Right hindlimb (tissue), 1 donor: ENCODE measurements at places on chromosomes 2 and 18.

- DNase-seq, result no peak
These were observed 264.7 kb downstream of the METTL4 start for GRCh38 chr18:2306606-2307005.

DNA sequence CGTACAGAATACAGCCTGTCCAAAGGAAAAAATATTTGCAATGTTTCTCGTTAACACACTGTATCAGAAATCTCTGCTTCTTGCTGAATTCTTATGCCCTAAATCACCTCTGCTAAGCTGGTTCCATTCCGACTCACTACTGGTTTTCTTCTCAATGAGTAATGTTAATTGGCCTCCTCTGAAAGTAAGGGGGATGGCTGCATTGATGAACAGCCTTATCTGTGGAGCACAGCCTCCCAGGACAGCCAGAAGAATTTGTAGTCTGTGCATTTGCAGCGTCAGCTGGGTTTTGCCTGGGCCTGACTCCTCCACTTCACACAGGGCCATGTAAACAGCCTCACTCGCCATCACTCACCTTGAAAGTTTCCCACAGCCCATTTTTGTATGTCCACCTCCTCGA, 127.7 kb downstream of the RNF152 start:
- no peak for DNase-seq

- no peak for DNase-seq
These were observed 23.9 kb downstream of the TACR1 start for GRCh38 chr2:75175456-75175855.

- no peak for DNase-seq
These were observed 5.5 kb upstream of the HNRNPA3 start for GRCh38 chr2:177207101-177207500.

DNA sequence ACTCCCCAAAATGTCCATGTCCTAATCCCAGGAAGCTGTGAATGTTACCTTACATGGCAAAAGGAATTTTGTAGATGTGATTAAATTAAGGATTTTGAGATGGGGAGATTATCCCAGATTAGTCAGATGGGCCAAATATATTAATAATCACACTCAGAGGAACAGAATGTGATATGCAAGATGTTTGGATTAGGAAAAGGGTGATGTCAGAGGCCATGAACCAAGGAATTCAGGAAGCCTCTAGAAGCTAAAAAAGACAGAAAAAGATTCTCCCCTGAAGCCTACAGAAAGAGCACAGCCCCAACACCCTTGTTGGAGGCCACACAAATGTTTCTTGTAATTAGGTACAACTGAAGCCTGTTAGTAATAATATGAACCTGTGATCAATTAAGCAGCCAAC, 13.1 kb downstream of the TMEM131 start:
- no peak for DNase-seq

- DNase-seq, result no peak
These were observed 34.8 kb upstream of the SPAG16 start for GRCh38 chr2:213249502-213249901.

DNA sequence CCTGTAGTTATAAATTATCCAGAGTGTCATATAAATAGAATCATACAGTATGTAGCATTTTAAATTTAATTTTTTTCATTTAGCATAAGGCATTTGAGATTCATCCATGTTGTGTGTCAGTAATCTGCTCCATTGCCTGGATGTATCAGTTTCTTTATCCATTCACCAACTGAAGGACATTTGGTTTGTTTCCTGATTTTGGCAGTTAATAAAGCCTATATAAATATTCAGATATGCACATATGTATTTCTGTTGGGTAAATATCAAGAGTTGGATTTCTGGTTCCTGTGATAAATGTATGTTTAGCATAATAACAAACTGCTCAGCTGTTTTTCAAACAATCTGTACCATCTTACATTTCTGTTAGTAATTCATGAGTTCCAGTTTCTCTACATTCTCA, 39.9 kb downstream of the CCDC150 start:
- no peak for DNase-seq

DNA sequence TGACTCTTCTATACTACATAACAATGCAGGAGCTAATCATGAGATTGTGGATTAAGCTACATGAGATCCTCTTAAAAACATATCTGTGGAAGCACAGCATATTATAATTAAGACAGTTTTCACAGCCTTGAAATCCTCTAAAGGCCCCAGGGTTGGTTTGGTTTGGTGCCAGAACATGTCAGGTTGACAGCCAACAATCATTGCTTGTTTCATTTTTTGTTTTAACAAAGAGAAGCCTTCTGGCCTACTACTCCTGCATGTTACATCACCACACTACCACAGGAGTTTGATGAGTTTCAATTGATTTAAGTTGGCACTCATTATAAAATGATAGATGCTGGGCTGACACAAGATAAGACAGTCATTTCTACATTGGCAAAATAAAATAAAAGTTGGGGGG, 255.9 kb upstream of the ERBB4 start:
- DNase-seq, result no peak

- no peak for DNase-seq
These were observed 221.5 kb downstream of the ANKRD30B start for GRCh38 chr18:14969500-14969899.

DNA sequence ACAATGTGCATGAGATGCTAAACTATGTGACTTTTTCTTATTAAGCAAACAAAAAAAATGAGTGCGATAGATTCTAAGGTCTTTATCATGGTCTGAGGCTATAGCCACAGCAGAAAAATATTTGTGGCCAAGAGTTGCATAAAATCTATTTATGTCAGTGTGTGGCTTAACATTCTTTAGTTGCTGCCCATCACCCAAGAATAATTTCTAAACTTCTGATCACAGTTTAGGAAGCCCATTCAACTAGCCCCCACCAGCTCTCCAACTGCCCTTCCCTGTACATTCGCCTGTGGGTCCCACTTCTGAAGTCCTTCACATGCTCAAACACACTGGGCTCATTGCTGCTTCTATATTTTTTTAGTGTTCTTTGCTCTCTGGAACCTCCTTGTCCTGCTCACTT, 107.1 kb downstream of the CTNNA2 start:
- no peak for DNase-seq

DNA sequence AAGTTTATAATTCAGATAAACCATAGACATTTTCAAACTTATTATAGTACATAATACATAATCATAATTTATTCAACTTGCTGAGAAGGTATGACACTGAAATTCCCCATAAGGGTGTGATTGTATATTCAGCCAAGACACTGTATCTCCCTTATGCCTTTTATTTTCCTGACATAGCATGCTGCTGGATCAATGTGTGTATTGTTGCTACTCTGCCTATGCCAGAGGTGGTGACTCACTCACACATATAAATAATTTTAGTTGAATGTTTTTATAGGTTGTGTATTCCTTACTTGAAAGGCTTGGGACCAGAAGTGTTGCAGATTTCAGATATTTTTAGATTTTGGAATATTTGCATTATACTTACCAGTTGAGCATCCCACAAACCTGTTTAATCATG, 86.8 kb downstream of the VRK2 start:
- DNase-seq, result no peak

- DNase-seq, result no peak
These were observed 322.0 kb downstream of the PRKCE start for GRCh38 chr2:45973426-45973825.

DNA sequence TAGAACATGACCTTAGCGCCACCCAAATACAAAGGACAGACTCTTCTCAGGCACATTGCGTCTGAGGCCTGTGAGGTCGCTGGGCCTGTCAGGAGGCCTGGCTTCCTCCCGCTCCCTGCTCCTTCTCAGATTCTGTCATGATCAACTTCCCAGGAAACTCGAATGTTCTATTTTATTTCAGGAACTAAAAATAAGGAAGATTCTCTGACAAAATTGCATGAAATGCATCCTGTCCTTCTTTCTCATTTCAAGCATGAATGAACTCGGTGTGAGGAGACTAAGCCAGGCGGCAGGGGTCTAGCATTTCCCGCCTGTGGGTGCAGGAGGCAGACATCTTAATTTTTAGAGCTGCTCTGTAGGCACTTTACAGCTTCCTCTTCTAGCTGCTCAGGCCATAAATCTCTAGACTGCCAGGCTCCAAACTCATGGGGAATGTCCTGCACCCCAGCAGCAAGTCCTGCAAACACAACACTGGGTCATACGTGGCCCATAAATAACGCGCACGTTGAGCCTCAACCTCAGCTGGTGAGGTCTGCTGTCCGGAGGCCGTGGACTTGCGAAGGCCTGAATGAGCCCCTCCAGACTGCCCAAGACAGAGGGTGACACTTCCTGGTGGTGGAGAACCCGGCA, 109.7 kb upstream of the ZNF236 start:
- no peak for DNase-seq

DNA sequence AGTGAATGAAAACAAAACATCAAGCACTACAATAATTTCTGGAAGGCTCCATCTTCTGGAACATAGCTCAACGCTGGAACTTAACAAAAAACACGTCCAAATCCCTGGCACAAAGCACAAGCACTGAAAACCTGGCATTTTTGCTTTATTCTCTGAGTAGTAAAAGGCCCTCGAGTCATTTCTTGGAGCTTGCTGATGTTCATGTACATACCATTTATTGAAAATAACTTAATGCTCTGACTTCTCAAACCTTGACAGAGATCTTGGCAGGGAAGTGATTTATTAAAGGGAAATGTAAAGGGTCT, 76.5 kb upstream of the STK17B start:
- no peak for DNase-seq

DNA sequence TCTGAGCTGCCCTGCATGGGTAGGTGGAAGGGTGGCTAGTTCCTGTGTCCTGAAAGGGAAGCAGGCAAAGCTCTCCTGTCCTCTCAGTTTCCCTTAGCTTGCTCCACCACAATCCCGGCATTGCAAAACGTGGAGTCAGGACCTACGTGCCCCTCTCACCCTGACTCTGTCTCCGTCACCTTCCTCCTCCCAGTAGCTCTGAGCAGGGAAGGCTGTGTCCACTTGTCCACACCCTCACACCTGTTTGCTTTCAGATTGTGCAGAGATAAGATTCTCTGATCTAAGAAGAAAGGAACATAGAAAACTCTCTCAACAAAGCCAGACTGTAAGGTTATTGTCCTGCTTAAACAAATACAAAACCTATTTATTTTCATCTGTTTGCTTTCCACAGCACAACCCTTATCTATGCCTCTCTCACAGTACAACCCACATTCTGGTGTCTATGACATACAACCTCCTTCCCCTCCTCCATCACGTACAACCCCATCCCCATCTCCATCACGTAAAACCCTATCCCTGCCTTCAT, 79.0 kb downstream of the ALPK2 start:
- DNase-seq, result no peak

DNA sequence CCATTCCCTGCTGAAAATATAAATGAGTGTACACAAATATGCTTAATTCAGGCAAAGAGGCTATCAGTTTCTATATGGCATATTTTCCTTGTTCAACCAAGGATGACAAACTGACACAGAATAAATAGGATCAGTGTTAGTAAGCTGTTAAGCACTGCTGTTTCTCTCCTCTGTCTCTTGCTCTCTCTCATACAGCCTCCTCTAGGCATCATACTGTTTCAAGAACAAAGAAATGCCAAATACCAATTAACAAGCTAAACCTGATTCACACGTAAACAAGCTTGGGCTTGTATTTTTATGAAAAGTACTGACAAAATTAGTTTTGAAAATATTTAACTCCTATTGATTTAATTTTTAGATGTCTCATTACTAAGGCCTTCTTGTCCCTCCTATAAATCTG, 1027.2 kb upstream of the ACVR2A start:
- no peak for DNase-seq

GRCh38 chr18:2515908-2516625, 55.2 kb downstream of the METTL4 start:
- no peak for DNase-seq

DNA sequence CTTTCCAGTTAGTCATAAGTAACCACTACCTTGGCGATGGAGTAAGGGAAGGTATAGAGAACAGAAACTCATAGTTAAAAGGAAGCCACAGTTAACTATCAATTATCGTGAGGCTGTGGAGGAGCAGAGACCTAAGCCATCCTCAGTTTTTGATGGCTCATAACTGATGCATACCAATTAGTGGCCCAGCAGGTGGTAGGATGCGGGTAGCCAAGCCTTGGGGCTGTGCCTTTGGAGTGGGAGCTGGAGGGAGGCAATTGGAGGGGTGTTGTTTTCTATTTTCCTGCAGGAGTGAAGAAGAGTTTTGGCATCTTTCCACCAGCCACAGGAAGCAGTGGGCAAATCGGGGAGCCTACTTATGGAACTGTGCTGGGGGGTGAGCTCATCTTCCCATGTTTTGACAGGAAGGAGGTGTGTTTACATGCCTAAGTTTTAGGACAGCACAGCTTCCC, 194.8 kb downstream of the TPGS2 start:
- DNase-seq, result no peak

- no peak for DNase-seq
These were observed 21.6 kb downstream of the ASAP2 start for GRCh38 chr2:9228088-9228751.

GRCh38 chr2:217337771-217338170, 477.9 kb upstream of the TNP1 start:
- DNase-seq, result no peak

GRCh38 chr2:39266139-39266805, 22.5 kb upstream of the CDKL4 start:
- DNase-seq, result no peak

DNA sequence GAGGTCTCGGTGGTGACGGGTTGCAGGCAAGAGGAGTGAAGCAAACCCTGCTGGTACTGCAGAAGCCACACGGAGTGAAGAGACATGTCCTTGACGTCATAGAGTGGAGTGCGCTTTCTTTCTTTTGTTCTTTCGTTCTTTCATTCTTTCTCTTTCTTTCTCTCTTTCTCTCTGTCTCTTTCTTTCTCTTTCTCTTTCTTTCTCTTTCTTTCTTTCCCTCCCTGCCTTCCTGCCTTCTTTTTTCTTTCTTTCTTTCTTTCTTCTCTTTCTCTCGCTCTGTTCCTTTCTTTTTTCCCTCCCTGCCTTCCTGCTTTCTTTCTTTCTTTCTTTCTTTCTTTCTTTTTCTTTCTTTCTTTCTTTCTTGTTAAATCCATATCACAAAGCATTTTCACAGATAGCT, 39.2 kb downstream of the LRRFIP1 start:
- DNase-seq, result no peak

DNA sequence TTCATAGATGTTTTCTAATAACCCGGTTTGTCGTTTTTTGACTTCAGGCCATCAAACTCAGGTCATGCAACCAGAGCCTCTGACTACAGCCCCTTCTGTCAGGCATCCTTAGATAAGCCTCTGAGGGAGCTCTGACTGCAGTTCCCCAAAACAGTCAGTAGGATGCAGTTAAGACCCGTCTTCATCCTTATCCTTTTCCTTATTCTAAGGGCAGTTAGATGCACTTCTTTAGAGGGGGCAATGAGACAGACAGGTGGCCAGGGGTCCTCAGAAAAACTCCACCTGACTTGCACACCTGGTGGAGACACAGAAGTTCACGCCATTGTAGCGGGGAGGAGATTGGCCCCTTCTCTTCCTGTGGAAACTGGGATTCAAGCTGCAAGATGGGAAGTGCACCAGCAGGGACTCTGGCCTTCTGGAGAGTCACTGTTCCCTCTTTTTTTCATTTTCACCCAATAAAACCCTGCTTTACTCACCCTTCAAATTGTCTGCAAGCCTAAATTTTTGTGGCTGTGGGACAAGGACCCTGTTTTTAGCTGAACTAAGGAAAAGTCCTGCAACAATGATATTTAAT, 104.8 kb upstream of the TFPI start:
- no peak for DNase-seq

- DNase-seq, result no peak
These were observed 35.8 kb upstream of the SCLY start for GRCh38 chr2:238024986-238025385.

GRCh38 chr2:152328013-152328412, 7.0 kb upstream of the FMNL2 start:
- no peak for DNase-seq
